ENCODE measurements at places on chromosomes 2 and 18.

- DNase-seq = peak; percentile 76
Measured at GRCh38 chr2:205822579-205822978, 140.3 kb downstream of the NRP2 start.

- DNase-seq = peak; percentile 13
Measured at GRCh38 chr2:198657512-198658121, 800.1 kb downstream of the SATB2 start.

- no peak for DNase-seq
Measured at GRCh38 chr18:75524841-75525240, 97.3 kb upstream of the SMIM21 start.

GRCh38 chr2:168461942-168462331, 5.9 kb downstream of the CERS6 start:
- DNase-seq = no peak

DNA sequence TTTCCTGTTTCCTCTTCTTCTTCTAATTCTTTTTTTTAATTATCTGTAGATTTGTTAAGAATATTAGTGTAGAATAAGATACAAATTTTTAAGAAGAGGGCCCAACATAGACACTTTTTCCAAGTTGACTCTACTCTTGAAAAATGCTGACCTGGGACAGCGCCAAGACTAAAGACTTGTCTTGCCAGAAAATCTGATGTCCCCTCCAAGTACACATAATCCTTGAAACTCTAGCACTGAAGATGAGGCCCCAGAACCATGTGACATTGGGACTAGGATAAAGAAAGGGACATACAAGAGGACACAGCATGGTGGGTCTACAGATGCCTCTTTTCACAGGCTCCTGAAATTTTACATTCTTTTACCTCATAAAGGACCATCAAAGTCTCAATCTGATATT, 271.6 kb upstream of the SESTD1 start:
- DNase-seq = no peak

DNA sequence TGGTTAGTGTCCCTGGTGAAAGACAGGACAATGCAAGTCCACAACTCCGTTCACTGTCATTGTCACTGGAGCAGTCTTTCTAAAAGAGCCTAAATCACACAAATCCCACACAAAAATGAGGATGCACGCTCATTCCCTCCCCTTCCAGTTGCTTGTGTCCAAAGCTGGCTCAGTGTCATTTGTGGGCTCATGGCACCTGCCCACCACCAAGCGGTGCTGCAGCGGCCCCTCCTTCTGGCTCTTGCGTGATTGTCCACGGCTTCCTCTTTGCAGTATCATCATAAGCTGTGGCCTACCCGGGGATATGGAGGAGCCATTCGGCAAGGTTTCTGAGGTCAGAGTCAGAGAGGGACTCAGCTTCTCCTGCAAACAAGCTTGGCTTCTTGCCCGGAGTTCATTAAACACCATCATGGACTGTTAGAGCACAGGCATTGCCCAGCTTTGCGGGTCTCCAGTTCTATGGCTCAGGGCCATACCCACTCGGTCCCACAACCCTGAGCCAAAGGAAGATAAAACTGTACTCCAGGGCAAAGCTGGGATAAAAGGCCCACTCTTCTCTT, 179.4 kb upstream of the AGAP1 start:
- no peak for DNase-seq

DNA sequence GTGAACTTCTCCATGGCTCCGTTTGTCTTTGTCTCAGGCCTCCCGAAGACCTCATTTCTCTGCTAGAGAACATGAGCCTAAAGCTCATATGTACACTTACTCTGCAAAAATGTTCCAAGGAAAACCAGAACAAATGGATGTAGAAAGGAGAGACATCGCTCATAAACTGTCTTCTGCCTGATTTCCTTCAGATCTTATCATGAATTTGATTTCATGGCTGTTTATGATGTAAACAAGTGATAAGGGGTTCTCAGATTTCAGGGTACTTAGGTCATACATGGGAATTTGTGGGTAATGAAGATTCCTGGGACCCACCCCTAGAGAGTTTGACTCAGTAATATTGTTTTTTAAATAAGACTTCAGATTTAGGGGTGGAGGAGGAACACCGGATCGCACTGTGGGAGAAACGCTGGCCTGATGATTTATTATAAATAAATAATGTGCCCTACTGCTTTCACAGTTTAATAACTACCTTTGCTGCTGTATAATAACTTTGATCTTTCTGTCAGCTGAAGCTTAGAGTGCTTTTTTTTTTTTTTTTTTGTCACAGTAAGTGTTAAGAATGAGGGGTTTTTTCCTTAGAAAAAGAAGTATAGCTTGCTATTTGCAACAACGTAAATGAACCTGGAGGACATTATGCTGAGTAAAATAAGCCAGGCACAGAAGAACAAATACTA, 14.9 kb downstream of the AOX1 start:
- no peak for DNase-seq

DNA sequence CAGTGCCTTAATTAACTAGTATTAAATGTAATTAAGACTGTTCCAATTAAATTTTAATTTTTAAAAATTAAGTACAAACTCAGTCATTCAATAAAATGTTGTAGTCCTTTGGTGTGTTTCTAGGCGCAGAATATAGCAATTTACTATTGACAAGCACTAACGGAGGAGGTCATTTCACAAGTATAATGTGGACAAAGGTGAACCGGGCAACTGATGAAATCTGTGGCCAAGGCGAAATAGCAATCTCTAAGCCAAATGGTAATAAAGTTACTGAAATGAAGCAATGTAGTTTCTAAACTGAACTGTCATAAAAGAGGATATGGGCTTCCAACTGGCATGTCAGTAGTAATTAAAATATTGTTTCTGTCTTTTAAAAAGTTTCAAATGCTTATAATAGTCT, 27.5 kb downstream of the FIGN start:
- DNase-seq = no peak

Data from astrocyte of the cerebellum (primary cell).